NCI-H510A treated with DMSO at 0.1 percent for 48 hours (cell line): ENCODE measurements at places on chromosomes 1 and 21.

- DNase-seq = no peak
Observed at GRCh38 chr21:22250355-22250754, 1252.1 kb downstream of the NCAM2 start.

GRCh38 chr1:233582439-233582838 lies 31.5 kb upstream of the KCNK1 start:
- DNase-seq = no peak

DNA sequence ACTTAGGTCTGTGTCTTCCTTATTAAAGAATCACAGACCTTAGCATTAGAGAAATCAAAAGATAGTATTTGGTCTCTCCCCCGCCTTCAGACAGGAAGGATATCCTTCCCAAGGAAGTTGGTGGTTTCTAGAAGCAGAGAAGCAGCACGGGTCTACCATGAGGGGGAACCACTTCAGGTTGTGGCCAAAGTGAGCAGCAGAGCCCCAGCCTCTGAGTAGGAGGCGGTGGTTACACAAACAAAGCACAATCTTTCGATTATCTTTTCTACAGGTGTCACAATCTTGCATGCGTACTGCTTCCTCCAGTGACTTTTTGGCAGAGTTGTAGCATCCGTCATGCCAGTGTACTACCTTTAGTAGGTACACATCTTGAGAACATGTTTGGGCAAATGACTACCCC lies 8.8 kb downstream of the PGLYRP4 start:
- DNase-seq = no peak

- DNase-seq = peak; percentile 54
Observed at GRCh38 chr1:221740369-221740992, 1.4 kb downstream of the DUSP10 start.

DNA sequence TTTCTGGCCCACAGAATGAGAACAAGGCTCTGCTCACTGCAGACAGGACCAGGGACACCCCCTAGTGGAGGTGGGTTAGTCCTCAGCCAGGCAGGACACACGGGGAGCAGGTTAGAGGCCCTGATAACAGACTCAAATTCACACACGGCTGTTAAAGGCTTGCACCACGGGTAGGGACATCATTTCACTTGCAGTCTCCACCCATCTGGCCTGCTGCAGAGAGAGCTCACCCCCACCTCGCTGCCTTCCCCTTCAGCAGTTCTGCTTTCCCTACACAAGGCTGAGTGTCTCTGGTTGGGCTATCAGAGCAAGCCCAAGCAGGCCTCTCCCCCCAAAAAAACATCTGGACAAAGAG lies 20.6 kb downstream of the MEF2D start:
- no peak for DNase-seq

- DNase-seq = no peak
Observed at GRCh38 chr1:225422795-225423517, 4.9 kb downstream of the LBR start.

DNA sequence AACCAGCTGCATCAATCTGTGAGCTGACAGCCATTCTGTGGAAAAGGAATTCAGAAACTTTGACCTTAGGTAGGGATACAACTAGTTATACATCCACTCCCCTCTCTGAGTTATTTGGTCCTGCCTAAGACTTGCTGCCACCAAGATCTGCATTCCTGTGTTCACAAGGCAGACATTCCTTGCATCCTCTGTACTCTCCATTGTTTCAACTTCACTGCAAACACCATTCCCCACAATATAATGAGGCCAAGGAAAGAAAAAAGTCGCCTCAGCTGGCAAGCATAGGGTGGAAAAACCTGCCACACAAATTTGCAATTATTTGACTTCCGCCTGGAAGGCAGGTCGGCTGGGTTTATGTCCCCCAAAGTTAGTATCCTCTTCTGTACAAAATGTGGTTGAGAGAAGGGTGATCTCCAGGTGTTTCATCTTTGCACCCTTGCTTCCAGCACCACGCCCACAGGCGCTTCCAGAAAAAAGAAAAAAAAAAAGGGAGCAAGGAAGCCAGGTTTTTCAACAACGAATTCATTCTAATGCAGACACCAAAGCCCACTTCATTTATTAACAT lies 676 bp upstream of the CTTNBP2NL start:
- DNase-seq = peak; percentile 26

GRCh38 chr21:17051054-17051453 lies 461.8 kb upstream of the CXADR start:
- DNase-seq = no peak

- DNase-seq = peak; percentile 22
Observed at GRCh38 chr21:32412162-32413014, at the start of gene EVA1C. EVA1C (plus strand) TSS chr21:32412706; CDS start chr21:32412854, 148 bp downstream.

DNA sequence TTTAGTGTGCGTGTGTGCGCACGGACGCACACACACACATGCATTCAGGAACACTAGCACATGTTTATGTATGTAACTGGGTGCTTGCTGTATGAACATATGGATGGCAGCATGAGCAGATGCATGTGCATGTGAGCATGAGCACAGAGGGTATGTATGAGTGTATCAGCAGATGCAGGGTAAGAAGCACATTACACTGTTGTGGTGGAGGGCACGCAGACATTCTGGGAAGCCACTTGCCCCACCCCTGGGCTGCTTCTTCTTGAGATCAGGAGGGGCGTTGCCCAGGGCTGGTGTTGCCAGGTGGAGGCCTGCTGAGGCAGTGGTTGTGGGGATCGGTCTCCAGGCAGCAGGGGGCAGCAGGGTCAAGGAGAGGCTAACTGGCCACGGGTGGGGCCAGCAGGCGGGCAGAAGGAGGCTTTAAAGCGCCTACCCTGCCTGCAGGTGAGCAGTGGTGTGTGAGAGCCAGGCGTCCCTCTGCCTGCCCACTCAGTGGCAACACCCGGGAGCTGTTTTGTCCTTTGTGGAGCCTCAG lies 3.9 kb upstream of the P3R3URF start:
- peak; percentile 74 for DNase-seq

DNA sequence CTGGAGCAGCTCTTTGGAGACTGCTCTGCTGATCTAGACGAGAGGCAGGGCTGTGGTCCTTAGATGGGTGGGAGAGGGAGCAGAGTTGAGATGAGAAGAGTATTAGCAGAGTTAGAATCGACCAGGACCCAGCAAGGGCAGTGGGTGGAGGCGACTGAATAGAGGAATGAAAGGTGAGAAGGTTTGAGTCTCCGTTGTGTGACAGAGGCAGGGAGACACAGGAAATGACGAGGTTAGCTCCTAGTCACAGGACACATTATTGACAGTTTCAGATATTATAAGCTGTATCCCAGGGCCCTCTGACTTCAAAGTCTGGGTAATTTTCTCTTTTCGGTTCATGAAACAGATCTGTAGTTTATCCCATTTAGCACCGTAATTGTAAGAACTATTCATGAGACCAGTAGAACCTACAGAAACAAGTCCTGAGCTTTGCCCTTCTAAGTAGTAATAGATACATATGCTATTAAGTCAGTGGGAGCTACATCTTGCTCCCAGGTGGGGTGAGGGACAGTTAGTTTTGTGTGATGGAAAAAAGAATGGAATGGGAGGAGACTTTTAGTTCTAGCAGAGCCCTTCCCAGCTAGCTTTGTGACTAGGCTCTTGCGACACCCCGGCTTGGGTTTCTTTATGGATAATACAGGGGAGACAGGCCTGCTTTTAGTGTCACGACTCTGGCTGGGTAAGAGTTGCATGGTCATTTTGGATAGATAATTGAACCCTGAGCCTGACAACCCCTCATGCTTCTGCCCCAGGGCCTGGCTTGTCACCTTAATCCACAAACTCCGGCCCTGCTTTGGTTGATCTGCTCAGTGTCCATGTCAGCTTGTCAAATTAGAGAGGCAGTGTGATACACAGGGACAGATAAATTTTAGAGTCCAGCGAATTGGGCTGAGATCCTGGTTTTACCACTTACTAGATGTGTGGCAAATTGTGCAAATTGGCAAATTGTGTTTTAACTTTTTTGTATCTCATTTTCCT lies 70.2 kb downstream of the UCK2 start:
- DNase-seq = no peak

DNA sequence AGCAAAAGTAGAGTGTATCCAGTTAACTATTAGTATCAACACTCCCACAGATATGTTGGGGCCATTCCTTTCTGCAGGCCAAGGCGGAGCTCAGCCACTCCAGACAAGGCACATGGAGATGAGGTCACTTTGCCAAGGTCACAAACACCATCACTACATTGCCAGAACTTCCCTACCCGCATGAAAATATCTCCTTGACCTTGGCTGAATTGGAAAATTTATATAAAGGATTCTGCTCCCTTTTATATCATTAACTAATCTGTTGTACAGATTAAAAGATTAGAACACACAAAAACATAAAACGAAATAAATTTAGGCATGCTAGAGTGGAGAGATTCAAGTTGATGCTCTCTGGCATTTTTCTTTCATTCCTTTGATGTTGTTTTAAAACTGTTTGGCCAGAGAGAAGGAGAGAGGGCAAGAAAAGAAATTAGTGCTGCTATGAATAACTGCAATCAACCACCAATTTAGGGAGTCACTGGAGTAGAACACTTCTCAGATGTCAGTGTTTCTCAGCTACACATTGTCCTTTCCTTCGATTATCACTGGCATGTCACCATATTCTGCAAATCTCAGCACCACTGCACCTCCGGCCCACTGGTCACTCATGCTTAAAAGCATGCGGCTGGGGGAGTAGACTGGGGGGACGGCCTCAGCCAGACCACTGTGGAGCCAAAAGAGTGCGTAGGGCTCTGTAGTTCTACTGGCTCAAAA lies 78.7 kb upstream of the ATP1B1 start:
- DNase-seq = no peak

DNA sequence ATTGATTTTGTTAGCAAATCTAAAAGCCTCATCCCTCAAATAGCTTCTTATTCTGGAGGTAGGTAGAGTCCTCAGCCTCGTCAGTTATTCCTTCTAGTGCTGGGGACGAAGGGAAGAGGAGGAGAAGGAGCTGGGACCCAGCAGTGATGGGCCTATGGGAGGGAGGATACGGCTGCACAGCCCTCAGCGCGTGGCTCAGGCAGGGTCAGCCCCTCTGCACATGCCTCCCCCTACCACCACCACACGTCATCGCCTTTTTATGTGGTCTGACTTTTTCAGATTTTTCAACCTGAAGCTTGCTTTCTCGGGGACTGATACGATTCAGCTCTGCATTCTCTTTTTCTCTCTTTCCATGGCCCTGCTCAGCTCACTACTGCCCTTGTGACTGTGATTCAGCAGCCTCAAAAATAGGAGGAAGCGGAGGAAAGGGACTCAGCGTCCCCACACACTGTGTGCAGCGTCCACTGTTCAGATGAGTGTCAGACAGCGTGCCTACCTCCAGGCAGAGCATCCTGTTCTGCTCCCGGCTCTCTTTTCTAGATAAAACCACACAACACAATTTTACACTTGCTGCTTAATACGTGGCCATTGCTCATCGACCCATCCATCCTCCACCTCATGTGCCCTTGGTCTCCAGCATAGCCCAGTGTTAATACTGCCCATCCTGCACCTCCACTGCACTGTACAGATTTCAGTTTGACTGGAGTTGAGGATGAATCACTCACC lies 827 bp downstream of the OR2B11 start:
- DNase-seq = no peak

GRCh38 chr1:162720996-162721395 lies 69.5 kb upstream of the HSD17B7 start:
- no peak for DNase-seq

- no peak for DNase-seq
Observed at GRCh38 chr1:75996196-75996595, 64.0 kb upstream of the ASB17 start.

DNA sequence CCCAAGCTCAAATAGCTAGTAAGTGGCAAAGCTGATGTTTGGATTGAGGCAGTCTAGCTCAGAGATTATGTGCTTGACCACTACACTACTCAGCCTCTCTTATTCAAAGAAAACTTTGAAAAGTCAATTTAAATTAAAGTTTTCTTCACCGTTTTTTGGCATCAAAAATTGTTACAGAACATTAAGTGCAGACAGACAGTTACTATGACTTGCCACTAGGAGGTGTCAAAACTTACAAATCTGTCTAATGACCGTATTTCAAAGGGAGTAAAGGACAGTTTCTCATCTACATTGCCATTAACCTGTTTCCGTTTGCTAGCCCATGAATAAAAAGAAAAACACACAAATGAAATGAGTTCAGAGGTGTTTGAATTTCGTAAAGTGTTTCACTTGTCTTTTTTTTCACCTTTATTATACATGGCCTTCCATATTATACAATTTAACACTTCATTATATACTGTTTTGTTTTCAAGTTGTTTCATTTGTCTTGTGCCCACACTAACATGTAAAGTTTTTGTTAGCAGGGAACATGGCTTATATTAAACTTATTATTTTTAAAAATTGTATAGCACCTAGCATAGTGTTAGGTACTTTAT lies 57.4 kb upstream of the MTF2 start:
- peak; percentile 90 for DNase-seq

GRCh38 chr1:205804605-205805004 lies 8.4 kb downstream of the SLC41A1 start:
- DNase-seq = no peak

DNA sequence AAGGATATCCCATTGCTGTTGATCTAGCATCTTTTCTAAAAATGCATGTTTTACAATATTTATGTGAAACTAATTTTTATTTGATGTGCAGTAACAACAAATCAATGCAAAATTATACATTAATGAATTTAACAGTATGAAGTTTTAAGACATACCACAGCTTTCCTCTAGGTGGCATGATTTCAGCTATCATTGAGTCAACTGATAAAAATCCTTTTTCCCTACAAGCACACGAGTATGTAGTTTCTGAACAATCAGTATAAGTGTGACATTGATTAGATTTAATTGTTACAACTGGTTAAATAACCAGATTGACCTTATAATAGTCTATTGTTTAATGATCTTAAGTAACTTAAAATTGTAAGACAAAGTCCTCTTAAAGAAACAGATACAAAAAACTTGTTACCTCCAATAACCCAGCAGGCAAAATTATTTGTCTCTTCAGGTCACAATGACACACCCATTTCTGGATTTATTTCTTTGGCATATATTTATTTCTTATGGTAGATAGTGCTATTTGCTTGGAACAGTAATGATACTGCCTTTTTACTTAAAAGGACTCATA lies 5.8 kb upstream of the TGFB2 start:
- DNase-seq = peak; percentile 73
